NCI-H774 (cell line): ENCODE measurements at places on chromosomes 4 and X.

GRCh38 chr4:128225148-128225547 lies 62.5 kb downstream of the PGRMC2 start:
- DNase-seq = no peak

- no peak for DNase-seq
Measured at GRCh38 chr4:23878912-23879732, 10.7 kb downstream of the PPARGC1A start.

GRCh38 chr4:82802911-82803310 lies 4.3 kb upstream of the SCD5 start:
- no peak for DNase-seq

- DNase-seq = no peak
Measured at GRCh38 chr4:103375278-103375677, 177.1 kb upstream of the CENPE start.

GRCh38 chr4:138290805-138291204 lies 48.7 kb upstream of the SLC7A11 start:
- DNase-seq = peak; percentile 13

DNA sequence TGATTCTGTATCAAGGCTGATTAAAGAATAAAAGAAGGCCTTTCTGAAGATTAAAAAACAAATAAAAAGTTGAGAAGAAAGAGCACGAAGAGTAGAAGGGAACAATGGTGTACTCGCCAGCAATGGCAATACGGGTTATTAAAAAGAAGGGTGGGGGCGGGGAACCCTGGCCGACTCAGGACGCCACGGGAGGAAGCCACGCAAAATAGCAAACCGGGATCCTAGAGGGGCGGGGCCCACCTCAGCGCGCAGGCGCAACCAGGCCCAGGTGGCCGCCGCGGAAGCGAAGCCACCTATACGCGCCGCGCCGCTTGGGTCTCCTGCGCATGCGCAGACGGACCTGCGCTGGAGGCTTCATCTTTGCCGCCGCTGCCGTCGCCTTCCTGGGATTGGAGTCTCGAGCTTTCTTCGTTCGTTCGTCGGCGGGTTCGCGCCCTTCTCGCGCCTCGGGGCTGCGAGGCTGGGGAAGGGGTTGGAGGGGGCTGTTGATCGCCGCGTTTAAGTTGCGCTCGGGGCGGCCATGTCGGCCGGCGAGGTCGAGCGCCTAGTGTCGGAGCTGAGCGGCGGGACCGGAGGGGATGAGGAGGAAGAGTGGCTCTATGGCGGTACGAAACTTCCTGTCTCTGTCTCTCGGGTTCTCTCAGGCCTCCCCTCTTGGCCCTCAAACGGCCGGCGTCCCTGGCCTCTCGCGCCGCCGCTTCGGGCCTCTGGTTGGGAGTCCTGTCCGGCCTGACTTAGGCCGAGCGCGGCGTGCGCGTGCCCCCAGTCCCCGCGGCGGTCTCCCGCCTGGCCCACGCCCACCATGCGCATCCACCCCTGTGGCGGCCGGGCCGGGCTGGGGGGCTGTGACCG lies at the start of gene FIP1L1:
FIP1L1 (plus strand) TSS at position 323 of the 852 bp plus-strand sequence; CDS start at position 521, 198 bp downstream.
- peak; percentile 92 for DNase-seq

GRCh38 chrX:24219320-24219719 lies 69.8 kb downstream of the ZFX start:
- DNase-seq = no peak

- DNase-seq = no peak
Measured at GRCh38 chrX:112874614-112875013, 34.0 kb upstream of the AMOT start.

- DNase-seq = no peak
Measured at GRCh38 chrX:119646515-119646914, 40.3 kb upstream of the NKRF start.

DNA sequence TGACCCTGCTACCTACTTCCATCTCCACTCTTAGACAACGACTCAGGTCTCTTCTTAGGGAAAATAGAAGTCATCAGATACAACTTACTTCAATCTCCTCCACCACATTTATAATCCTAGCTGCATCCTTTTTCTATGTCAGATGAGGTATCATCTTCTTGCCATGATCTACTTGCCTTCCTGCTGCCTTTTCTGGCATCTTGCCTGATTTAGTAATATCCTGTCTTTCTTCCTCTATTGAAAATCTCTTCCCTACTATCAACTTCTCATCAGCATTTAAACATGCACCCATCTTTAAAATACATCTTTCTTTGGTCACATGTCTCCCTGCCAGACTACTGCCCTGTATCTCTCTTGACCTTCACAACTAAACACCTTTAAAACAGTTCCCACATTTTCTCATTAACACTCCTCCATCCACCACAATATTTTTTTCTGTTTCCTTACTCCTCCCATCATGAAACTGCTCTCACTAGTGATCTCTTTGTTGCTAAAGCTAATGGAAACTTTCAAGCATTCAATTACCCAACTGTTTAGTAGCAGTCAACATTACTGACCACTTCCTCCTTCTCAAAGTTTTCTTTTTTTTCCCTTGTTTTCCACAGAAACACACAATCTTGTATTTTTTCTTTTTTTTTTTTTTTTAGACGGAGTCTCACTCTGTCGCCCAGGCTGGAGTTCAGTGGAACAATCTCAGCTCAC lies 100.8 kb upstream of the CXorf66 start:
- no peak for DNase-seq

DNA sequence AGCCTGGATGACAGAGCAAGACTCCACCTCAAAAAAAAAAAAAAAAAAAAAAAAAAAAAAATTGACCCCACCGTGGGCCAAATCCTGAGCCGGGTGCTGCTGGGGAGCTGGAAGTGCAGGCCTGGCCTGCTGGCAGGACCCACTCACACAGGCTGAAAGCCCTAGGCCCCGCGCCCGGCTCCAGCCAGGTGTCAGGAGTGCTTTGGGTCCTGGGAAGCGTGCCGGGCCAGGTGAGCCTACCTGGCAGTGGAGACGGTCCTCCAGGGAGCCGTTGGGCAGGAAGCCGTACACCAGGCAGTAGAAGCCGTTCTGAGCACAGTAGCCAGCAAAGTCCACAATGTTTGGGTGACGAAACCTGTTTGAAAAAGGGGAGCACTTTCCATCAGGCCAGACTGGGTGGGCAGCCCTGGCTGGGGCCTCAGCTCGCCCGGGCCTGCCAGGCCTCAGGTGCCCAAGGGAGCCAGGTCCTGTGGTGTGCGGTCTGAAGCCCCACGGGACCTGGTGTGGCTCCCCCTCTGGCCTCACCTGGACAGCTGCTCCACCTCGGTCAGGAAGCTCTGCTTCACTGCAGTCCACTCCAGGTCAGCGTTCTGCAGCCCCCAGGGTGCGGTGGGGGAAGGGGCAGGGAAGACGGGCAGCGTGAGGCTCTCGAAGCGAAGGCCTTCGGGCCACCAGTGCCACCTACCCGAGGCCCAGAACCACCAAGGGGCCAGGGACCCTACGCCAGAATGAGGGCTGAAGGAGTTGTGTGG lies 1.8 kb downstream of the IRAK1 start:
- DNase-seq = no peak

- no peak for DNase-seq
Measured at GRCh38 chrX:16436348-16437188, 213.4 kb upstream of the S100G start.

- DNase-seq = no peak
Measured at GRCh38 chrX:34332334-34332733, 200.2 kb upstream of the FAM47A start.

GRCh38 chrX:69074726-69075125 lies 90.5 kb downstream of the PJA1 start:
- DNase-seq = no peak

GRCh38 chrX:94758130-94758529 lies 1084.1 kb downstream of the FAM133A start:
- DNase-seq = peak; percentile 2

DNA sequence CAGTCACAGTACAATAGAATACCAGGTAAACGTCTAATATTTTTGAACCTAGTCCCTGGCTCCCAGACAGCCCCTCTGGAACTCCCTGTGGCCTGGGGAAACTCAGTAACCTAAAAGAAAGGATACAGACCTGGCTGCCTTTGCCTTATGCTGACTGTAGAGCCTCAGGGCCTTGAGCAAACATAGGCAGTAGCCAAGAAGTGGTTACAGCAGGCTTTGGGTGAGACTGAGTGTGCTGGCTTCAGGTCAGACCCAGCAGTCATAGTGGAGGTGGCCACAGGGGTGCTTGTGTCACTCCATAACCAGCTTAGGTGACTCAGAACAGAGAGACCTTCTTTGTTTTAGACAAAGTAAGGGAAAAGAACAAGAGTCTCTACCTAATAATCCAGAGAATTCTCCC lies 141.8 kb upstream of the PRDX4 start:
- no peak for DNase-seq

DNA sequence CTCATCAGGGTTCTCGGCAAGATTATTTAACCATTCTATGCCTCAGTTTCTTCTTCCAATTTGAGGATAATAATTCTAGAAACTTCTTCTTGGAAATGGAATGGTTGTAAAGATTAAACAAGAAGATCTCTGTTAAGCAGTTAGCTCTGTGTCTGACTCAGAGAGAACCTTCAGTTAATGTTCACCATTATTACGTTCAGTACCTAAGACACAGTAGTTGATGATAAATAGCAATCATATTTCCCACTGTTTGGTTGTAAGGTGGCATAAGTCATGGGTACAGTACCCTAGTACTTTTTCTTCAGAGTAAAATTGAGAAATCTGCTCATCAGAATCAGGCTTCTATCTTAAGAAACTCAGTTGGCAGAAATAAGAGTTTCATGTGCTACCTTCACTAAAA lies 366.5 kb upstream of the BOD1L1 start:
- no peak for DNase-seq

DNA sequence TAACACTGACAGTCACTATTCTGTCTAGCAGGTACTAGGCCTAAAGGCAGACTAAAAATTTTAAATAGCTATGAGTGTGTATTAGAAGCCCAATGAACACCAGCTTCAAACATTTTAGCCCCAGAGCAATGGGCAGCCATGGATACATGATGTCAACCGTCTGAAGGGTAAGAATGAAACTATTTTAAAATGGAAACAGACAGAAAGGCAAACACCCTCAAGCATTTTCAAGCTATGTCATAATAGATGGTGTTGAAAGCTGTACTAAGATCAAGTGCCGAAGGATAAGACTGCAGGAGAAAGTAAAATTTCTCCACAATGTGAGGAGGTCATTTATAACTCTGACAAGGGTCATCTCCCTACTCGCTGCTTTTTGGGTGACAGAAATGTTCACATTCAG lies 225.0 kb downstream of the COL25A1 start:
- no peak for DNase-seq

DNA sequence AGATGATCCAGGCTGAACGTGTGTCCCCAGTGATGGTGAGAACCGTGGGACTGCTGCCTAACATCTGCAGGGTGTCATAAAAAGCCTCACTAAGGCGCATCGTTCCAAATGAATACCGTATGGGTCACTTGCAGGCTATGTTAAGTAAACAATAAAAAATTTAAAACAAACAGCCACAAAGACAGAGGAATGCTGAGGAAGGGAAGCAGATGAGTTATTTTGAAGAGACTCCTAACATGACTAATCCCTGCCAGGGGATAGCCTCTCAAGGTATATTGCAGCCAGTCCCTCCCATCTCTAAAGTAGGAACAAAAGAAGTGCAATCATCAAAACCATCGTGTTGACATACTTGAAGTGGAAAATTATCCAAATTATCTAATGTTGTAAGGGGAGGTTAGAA lies 83.8 kb downstream of the UNC5C start:
- no peak for DNase-seq

DNA sequence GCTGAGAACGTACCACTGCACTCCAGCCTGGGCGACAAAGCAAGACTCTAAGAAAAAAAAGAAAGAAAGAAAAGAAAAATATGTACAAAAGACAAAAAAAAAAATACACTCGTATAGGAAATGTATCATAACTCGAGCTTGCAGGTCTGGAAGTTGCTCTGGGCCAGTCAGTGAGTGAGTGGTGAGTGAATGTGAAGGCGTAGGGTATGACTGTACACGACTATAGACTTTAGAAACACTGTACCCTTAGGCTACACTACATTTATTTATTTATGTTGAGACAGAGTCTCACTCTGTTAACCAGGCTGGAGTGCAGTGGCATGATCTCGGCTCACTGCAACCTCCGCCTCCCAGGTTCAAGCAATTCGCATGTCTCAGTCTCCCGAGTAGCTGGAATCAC lies 29.4 kb downstream of the EVC2 start:
- no peak for DNase-seq

DNA sequence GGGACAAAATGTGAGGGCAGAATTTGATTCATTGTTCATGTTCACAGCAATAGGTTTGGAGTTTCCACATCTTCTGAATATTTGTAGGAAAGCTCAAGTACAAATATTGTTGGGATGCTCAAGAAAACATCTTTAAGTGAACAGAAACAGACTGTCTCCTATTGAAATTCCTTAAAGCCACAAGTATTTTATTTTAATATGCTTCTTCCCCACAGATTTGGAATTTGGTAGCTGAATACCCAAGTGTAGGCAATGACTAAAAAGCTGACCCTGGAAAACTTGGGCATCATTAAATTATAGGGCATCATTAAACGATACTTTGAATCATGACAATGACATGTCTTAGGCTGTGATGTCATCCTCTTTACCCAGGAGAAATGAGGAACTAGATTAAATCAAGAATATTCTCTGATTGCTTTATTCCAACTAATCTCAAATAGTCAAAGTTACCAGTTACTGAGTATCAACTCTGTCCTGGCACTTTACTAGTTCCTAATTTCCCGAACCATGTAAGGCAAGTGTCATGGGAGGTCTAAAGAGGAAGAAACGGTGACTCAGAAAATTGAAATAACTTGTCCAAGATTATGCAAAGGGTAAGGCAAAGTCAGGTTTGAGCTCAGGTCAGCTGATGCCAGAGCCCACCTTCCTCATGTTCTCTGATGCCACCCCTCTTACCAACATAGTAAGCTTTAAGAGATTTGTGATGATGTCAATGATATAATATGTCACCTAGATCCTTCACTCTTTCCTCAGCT lies 223.1 kb upstream of the LEF1 start:
- no peak for DNase-seq

DNA sequence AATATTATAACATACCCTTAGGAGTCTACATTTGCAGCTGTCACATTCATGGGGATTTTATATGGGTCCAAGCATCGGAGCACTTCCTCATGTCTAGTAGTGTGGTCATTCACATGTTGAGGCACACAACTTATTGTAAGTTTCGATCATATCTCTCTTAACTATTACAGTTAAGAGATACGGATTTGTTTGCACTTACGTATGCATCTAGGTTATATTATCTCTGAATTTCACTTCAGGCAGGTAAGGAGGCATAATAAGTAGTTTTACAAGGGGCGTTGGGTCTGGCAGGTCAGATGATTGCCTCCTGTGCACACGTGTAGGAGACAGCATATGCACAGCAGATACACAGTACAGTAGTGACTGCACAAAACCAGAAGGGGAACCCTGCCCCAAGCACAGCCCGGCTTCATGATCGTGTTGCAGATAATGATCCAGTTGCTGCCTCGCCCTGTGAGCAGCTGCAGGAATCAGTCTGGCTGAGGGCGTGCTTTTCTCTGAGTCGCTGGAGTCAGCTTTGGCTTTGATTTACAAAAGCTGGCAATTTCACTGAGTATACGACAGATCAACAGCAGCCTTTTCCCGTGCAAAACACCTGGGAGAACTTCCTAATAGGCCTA lies 302.9 kb upstream of the GATB start:
- peak; percentile 17 for DNase-seq

DNA sequence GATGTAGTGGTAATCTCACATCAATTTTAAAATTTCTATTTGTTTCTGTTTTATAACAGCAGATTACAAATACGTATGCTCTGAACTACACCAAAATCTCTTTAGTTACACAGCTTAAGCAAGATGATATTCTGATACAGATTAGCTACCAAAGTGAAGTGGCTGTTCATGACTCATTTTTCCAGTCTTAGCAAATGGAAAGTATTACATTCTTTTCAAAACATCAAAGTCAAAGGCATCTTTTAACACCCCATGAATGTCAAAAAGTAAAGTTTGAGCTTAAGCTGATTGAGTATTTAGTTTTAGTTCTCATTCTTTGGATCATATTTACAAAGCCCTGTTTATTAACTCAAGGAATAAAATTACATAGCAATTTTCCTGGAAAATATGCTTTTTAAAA lies 6.6 kb upstream of the HPGDS start:
- no peak for DNase-seq
